Body of pancreas (tissue), 4 donors: ENCODE measurements at places on chromosomes 3 and 15. TPM values are rescaled to one million over a fixed set of nuclear protein-coding genes. Genes with fewer than 3 reads are reported as not detected.

The RPS27L gene
- total RNA-seq = 37.9 TPM

The SAMD7 gene
- total RNA-seq = not detected

The SEMA7A gene
- 0.33 TPM for total RNA-seq

The COL6A6 gene
- not detected for total RNA-seq

The SLC9A9 gene
- 1.6 TPM for total RNA-seq

The GOLGA8R gene
- 6.2 TPM for total RNA-seq

The LEKR1 gene
- 0.99 TPM for total RNA-seq

The EIF4E3 gene
- 9.6 TPM for total RNA-seq

The NAA50 gene
- total RNA-seq = 32.2 TPM

The GHRL gene
- 3.6 TPM for total RNA-seq

The IL17RD gene
- 1.3 TPM for total RNA-seq

The CLDN1 gene
- total RNA-seq = 57.9 TPM

The DVL3 gene
- 53.4 TPM for total RNA-seq

The CCR2 gene
- total RNA-seq = 1.8 TPM

The KLHL6 gene
- total RNA-seq = 1.6 TPM

The ISY1 gene
- 12.5 TPM for total RNA-seq

The IGDCC3 gene
- total RNA-seq = not detected

The ESYT3 gene
- total RNA-seq = 6.0 TPM

The ATRIP gene
- total RNA-seq = 2.6 TPM

The RETNLB gene
- total RNA-seq = not detected

The DPPA2 gene
- not detected for total RNA-seq

The ST3GAL6 gene
- total RNA-seq = 8.0 TPM

The GLDN gene
- total RNA-seq = 2.6 TPM

The TRIM71 gene
- total RNA-seq = not detected

The SPTBN5 gene
- 0.52 TPM for total RNA-seq

The TRIM59 gene
- total RNA-seq = 0.99 TPM

The ERICH6 gene
- not detected for total RNA-seq

The CHRFAM7A gene
- 2.0 TPM for total RNA-seq

The CNTN4 gene
- 50.1 TPM for total RNA-seq

The EPHB3 gene
- total RNA-seq = 7.9 TPM

The SLC12A1 gene
- not detected for total RNA-seq

The LYZL4 gene
- not detected for total RNA-seq

The TRPM1 gene
- not detected for total RNA-seq

The ISG20 gene
- total RNA-seq = 2.9 TPM

The CFAP20DC gene
- total RNA-seq = 0.33 TPM

The SACM1L gene
- 25.1 TPM for total RNA-seq

The FBXL22 gene
- total RNA-seq = not detected

The ONECUT1 gene
- total RNA-seq = 68.0 TPM

The C3orf70 gene
- 0.99 TPM for total RNA-seq

The HMG20A gene
- total RNA-seq = 59.0 TPM

The GNAT1 gene
- not detected for total RNA-seq

The GRIP2 gene
- 0.26 TPM for total RNA-seq

The GOLGA6D gene
- total RNA-seq = not detected

The GUCA1C gene
- total RNA-seq = 0.99 TPM

The KIF7 gene
- total RNA-seq = 3.0 TPM

The C3orf85 gene
- not detected for total RNA-seq

The CYP1A1 gene
- total RNA-seq = 1.6 TPM

The AADACL2 gene
- not detected for total RNA-seq

The RTP1 gene
- total RNA-seq = not detected

The ACAN gene
- 1.6 TPM for total RNA-seq
